ENCODE measurements at places on chromosomes 4 and X.

DNA sequence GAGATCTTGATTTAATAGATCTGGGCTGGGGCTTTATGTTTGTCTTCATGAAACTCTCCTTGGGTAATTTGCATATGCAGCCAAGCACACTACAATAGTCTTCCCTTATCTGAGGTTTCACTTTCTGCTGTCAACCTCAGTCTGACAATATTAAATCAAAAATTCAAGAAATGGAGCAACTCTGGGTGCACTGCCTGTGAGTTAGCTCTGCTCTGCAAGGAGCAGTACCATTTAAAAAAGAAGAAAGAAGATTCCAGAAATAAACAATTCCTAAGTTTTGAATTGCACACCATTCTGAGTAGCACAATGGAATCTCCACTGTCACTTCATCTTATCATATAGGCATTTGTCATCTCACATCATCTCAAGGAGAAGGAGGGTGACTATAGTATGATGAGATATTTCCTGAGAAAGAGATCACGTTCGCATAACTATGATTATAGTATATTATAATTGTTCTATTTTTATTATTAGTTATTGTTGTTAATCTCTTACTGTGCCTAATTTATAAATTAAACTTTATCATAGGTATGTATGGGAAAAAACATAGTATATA, 9.4 kb downstream of the FNIP2 start:
- no peaks in the 10 kb centered on the region for H3K27me3 ChIP-seq
- peaks cover under 1% of the 10 kb centered on the region for H3K36me3 ChIP-seq
- no peak for DNase-seq
- H3K4me1 ChIP-seq, result peaks cover 40% of the 10 kb centered on the region

- DNase-seq, result no peak
- H3K27ac ChIP-seq, result no peak overlapping the region
- H3K36me3 ChIP-seq, result no peaks in the 10 kb centered on the region
- no peaks in the 10 kb centered on the region for H3K27me3 ChIP-seq
- H3K4me3 ChIP-seq, result no peak overlapping the region
These were observed 85.7 kb downstream of the POU3F4 start for GRCh38 chrX:83593634-83594294.

- H3K36me3 ChIP-seq, result peaks cover 14% of the 10 kb centered on the region
- DNase-seq, result no peak
- H3K27ac ChIP-seq, result peak overlapping the region; percentile 95
- no peaks in the 10 kb centered on the region for H3K27me3 ChIP-seq
- peak overlapping the region; percentile 100 for H3K4me3 ChIP-seq
These were observed 1.1 kb downstream of the LRBA start for GRCh38 chr4:151013944-151014343.

DNA sequence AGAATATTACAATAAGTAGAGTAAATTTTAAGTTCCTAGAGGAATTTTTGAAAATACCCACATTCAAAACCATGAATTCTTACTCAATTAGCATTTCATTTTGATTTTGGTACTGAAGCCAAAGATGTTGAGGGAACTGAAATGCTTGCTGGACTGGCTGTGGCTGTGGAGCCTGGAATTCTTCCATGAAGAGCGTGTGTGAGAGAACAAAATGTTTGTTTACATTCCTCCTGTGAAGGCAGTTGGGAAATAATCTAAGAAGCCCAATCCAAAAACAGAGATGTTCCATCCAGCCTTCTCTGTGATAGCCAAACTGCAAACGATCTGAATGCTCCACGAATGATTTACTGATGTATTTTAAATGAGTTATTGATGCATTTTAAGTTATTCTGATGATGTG, 3.8 kb upstream of the ADH1B start:
- H3K4me3 ChIP-seq, result no peak overlapping the region
- no peaks in the 10 kb centered on the region for H3K36me3 ChIP-seq
- H3K27me3 ChIP-seq, result peaks cover 3% of the 10 kb centered on the region

DNA sequence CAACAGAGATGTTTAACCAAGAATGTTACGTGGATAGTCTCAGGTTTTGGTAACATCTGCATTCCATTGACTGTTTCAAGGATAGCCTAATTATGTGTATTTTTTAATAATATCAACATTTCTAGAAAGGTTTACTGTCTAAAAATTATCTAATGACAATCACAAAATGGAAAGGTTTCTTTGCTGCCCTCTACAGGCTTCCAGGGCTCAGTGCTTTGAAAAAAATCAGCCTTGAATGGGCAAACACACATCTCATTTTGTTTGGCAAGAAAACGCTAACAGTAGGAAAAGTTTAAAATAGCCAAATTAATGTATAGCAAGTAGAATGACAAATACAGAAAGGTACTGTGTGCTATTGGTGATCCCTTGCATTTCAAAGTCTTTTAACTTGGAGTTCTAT, 223.4 kb upstream of the PRPS2 start:
- no peaks in the 10 kb centered on the region for H3K4me1 ChIP-seq
- H3K4me3 ChIP-seq, result no peak overlapping the region
- no peaks in the 10 kb centered on the region for H3K36me3 ChIP-seq
- H3K27me3 ChIP-seq, result no peaks in the 10 kb centered on the region

DNA sequence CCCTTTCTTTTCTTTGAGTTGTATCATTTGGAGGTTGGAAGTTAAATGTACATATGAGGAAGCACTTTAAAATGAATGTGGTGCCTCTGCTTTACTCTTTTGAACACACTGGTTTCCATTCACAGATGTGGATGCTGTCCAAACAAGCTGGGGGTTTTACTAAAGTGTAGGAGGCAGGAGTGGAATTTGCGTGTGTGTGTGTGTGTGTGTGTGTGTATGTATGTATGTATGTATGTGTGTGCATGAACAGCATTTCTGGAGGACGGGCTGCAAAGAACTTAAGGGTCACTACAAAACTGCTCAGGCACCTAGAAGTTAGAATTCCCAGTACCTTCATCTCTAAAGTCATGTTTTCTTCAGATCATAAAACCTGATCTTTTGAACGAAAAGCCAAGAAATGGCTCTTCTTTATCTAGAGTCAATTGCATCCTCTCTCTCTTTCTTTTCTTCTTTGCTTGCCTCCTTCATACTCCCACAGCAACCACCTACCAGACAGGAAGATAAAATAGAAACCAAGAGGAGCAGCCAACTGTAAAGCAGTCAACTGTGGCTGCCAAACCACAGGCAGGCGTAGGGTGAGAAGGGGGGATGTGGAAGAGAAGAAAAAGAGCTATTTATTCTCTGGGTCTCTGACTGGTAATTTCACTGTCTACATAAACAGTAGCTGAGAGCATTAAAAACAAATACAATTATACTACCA, 177.0 kb upstream of the RASGEF1B start:
- no peak overlapping the region for H3K4me3 ChIP-seq
- peak; percentile 57 for DNase-seq
- peaks cover 54% of the 10 kb centered on the region for H3K4me1 ChIP-seq
- peak overlapping the region; percentile 46 for H3K27ac ChIP-seq
- H3K36me3 ChIP-seq, result no peaks in the 10 kb centered on the region

DNA sequence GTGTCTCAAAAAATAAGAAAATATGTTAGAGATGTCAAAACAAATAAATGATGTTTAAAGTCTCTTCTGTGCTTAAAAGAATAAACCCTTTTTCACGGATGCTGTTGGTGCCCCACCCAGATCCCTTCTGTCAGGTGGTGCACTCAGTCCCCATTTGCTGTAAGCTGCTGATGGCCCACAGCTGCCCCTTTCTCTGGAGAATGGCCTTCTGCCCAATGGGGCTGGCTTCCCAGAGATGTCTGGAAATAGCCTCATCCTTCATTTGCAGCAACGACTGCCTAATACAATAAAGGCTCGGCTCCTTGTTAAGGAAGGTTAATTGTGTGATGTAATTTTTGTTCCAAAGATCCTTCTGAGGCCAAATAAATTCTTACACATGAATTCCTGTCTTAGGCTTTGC, 31.8 kb downstream of the ETNPPL start:
- H3K36me3 ChIP-seq, result peaks cover 3% of the 10 kb centered on the region
- peaks cover 8% of the 10 kb centered on the region for H3K27me3 ChIP-seq
- DNase-seq, result no peak
- H3K4me1 ChIP-seq, result no peaks in the 10 kb centered on the region

- H3K4me1 ChIP-seq, result no peaks in the 10 kb centered on the region
- no peak overlapping the region for H3K27ac ChIP-seq
- H3K4me3 ChIP-seq, result no peak overlapping the region
- no peaks in the 10 kb centered on the region for H3K36me3 ChIP-seq
- DNase-seq, result no peak
- H3K27me3 ChIP-seq, result no peaks in the 10 kb centered on the region
These were observed 1547.4 kb upstream of the TENM3 start for GRCh38 chr4:180695851-180696250.

GRCh38 chr4:82678051-82678450, 116.3 kb upstream of the TMEM150C start:
- H3K27me3 ChIP-seq, result no peaks in the 10 kb centered on the region
- H3K4me1 ChIP-seq, result no peaks in the 10 kb centered on the region
- H3K36me3 ChIP-seq, result no peaks in the 10 kb centered on the region
- no peak overlapping the region for H3K4me3 ChIP-seq
- DNase-seq, result no peak

- H3K4me3 ChIP-seq, result no peak overlapping the region
- no peaks in the 10 kb centered on the region for H3K27me3 ChIP-seq
- peaks cover 2% of the 10 kb centered on the region for H3K4me1 ChIP-seq
These were observed 70.6 kb downstream of the ATP11C start for GRCh38 chrX:139862208-139862607.

- H3K27ac ChIP-seq, result no peak overlapping the region
- no peak overlapping the region for H3K4me3 ChIP-seq
- DNase-seq, result no peak
- H3K27me3 ChIP-seq, result no peaks in the 10 kb centered on the region
These were observed 41.6 kb upstream of the XIAP start for GRCh38 chrX:123818243-123818642.

DNA sequence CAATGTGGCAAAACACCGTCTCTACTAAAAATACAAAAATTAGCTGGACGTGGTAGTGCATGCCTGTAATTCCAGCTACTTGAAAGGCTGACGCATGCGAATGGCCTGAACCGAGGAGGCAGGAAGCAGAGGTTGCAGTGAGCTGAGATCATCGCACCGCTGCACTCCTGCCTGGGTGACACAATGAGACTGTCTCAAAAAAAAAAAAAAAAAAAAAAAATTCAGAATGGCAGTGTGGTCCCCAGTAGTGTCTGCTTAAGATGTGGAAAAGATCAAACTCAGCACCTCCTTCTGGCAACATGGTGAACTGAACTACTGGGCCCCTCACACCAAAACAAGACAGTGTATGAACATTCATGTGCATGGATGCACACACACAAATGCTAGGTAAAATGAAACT, 32.2 kb downstream of the SMS start:
- no peak overlapping the region for H3K4me3 ChIP-seq
- peak; percentile 64 for DNase-seq
- peaks cover 19% of the 10 kb centered on the region for H3K36me3 ChIP-seq
- peaks cover 35% of the 10 kb centered on the region for H3K4me1 ChIP-seq
- peak overlapping the region; percentile 87 for H3K27ac ChIP-seq

- peaks cover 13% of the 10 kb centered on the region for H3K4me1 ChIP-seq
- peaks cover 3% of the 10 kb centered on the region for H3K36me3 ChIP-seq
- H3K27ac ChIP-seq, result no peak overlapping the region
These were observed 244.5 kb downstream of the SCFD2 start for GRCh38 chr4:53121264-53121865.

- DNase-seq, result no peak
- no peak overlapping the region for H3K4me3 ChIP-seq
These were observed 100.3 kb downstream of the PAPSS1 start for GRCh38 chr4:107619731-107620130.

GRCh38 chr4:179415847-179416223, 1973.6 kb upstream of the AGA start:
- no peak for DNase-seq
- no peak overlapping the region for H3K27ac ChIP-seq
- H3K4me3 ChIP-seq, result no peak overlapping the region
- H3K36me3 ChIP-seq, result no peaks in the 10 kb centered on the region
- H3K4me1 ChIP-seq, result no peaks in the 10 kb centered on the region

DNA sequence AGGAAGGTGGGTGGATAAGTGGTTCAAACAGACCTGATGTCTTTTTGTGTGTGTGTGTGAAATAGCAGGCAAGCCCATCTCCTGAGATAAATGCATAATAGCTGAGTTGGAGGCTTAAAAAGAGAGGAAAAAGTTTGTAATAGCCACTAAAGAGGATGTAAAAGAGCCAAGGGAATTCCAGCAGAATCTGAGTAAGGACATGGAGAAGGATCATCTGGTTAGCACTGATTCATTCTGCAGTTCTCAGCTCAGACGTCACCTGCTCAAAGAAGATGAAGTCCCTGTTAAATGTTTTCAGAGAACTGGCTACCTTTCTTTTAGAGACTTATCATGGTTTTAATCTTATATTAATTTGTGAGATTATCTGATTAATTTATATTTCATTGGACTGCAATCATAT, 21.0 kb upstream of the IL13RA2 start:
- H3K4me1 ChIP-seq, result no peaks in the 10 kb centered on the region
- H3K36me3 ChIP-seq, result no peaks in the 10 kb centered on the region
- H3K4me3 ChIP-seq, result no peak overlapping the region
- no peak overlapping the region for H3K27ac ChIP-seq

- no peaks in the 10 kb centered on the region for H3K36me3 ChIP-seq
- DNase-seq, result no peak
- H3K27ac ChIP-seq, result no peak overlapping the region
- H3K4me3 ChIP-seq, result no peak overlapping the region
- no peaks in the 10 kb centered on the region for H3K27me3 ChIP-seq
These were observed 56.6 kb downstream of the SPRY1 start for GRCh38 chr4:123453061-123453680.

DNA sequence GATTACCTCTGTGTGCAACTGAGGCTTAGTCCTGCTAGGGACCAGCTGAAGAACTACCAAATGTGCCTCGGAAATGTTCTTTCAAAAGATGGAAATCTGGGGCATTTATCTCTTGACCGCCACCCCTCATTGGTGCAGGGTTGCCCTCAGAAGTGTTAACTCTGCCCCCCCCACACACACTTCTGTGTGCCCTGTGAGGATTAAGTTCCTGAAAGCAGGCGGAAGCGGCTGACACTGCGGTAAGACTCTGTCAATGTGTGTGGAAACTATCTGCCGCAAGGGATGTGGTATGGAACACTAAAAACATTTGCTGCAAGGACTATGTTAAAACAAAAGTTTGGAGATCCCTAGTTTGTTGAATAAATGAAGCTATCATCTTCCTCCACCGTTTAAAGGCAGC, 106.9 kb upstream of the NDP start:
- no peak overlapping the region for H3K4me3 ChIP-seq
- H3K36me3 ChIP-seq, result no peaks in the 10 kb centered on the region
- H3K27ac ChIP-seq, result no peak overlapping the region
- no peaks in the 10 kb centered on the region for H3K27me3 ChIP-seq
- DNase-seq, result no peak
- peaks cover 4% of the 10 kb centered on the region for H3K4me1 ChIP-seq

DNA sequence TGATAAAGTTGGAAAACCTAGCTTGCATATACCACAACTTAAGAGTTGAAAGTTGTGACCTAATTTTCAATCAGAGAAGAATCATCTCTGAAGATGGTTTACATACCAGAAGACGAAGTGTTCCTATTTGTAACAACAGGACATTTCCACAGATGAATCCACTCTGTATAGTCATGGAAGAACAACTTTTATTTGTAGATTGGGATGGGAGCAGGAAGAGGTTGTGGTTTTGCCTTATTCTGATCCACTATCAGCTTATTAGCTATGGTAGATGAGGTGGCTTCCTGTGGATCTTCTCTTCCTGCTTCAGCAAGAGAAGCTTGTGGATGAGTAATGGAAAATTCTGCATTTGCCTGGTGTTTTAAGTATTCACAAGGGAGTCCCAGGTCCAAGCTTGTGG, 18.6 kb upstream of the SUPT20HL1 start:
- peaks cover 10% of the 10 kb centered on the region for H3K27me3 ChIP-seq
- H3K36me3 ChIP-seq, result no peaks in the 10 kb centered on the region
- no peak overlapping the region for H3K27ac ChIP-seq
- no peak overlapping the region for H3K4me3 ChIP-seq
- DNase-seq, result no peak
- H3K4me1 ChIP-seq, result peaks cover 10% of the 10 kb centered on the region

GRCh38 chr4:161517941-161518340, 645.9 kb downstream of the FSTL5 start:
- no peaks in the 10 kb centered on the region for H3K27me3 ChIP-seq
- H3K36me3 ChIP-seq, result no peaks in the 10 kb centered on the region
- no peak overlapping the region for H3K27ac ChIP-seq
- H3K4me1 ChIP-seq, result no peaks in the 10 kb centered on the region
- H3K4me3 ChIP-seq, result no peak overlapping the region
- DNase-seq, result no peak
